ENCODE measurements at places on chromosomes 4 and X.
A peak's percentile ranks its signal among the peaks of the same experiment; 100 is the strongest.

- no peak for DNase-seq
Observed at GRCh38 chrX:153744210-153745066, 19.6 kb upstream of the PLXNB3 start.

DNA sequence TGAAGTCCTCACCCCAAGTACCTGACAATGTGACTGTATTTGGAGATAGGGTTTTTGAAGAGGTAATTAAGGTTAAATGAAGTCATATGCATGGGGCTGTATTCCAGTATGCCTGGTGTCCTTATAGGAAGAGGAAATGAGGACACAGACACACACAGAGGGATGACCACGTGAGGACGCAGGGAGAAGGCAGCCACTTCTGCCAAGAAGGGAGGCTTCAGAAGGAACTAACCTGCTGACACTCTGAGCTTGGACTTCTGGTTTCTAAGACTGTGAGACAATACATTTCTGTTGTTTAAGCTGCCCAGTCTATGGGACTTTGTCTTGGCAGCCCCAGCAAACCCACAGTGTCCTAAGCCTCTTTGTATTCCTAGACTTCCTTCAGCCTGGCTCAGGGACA, 3.0 kb upstream of the SLC2A9 start:
- DNase-seq = no peak

GRCh38 chr4:172546782-172547181, 621.8 kb upstream of the GALNT7 start:
- no peak for DNase-seq

DNA sequence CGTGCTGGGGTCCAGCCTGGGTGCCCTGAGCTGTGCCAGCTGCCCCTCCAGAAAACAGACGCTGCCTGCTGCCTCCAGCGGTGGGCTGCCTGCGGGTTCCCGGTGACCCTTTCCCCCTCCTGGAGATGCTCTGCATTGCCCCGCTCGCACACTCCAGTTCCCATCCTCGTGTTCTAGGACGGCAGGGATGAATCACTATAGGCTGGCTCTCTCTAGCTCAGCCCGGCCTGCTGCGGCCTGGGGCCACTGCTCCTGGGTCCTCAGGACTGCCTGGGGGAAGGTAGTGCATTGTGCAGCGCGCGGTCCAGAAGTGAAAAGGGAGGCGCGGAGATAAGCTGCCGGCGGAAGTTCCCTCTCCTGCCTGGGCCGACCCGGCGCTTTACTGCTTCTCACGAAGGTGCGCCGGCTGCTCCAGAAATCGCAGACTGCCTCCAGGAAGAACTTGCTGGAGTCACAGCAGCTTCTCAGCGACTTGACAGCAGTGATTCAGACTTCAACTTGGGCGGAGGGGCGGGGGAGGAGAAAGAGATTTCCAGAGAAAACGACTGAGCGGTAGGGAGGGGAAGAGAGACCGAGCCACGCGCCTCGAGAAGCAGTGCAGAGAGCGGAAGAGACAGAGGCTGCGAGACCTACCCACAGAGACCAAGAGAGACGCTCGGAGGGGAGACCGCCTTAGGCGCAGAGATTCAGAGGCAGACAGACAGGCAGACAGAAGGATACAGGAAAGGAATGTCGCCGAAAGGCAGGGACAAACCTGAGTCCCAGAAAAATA, 6.7 kb upstream of the MSX1 start:
- no peak for DNase-seq

- DNase-seq = no peak
Observed at GRCh38 chrX:53704294-53704693, 17.8 kb upstream of the HUWE1 start.

DNA sequence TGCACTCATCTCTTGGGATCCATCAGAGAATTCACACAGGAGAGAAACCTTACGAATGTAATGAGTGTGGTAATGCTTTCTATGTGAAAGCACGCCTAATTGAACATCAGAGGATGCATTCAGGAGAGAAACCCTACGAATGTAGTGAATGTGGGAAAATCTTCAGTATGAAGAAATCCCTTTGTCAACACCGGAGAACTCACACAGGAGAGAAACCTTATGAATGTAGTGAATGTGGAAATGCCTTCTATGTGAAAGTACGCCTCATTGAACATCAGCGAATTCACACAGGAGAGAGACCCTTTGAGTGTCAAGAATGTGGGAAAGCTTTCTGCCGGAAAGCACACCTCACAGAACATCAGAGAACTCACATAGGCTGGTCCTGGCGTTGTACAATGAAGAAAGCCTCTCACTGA, 42.8 kb downstream of the ZNF157 start:
- DNase-seq = no peak

- DNase-seq = peak; percentile 38
Observed at GRCh38 chr4:72846280-72847111, 223.0 kb downstream of the COX18 start.

- no peak for DNase-seq
Observed at GRCh38 chr4:140637836-140638235, 69.1 kb upstream of the UCP1 start.

DNA sequence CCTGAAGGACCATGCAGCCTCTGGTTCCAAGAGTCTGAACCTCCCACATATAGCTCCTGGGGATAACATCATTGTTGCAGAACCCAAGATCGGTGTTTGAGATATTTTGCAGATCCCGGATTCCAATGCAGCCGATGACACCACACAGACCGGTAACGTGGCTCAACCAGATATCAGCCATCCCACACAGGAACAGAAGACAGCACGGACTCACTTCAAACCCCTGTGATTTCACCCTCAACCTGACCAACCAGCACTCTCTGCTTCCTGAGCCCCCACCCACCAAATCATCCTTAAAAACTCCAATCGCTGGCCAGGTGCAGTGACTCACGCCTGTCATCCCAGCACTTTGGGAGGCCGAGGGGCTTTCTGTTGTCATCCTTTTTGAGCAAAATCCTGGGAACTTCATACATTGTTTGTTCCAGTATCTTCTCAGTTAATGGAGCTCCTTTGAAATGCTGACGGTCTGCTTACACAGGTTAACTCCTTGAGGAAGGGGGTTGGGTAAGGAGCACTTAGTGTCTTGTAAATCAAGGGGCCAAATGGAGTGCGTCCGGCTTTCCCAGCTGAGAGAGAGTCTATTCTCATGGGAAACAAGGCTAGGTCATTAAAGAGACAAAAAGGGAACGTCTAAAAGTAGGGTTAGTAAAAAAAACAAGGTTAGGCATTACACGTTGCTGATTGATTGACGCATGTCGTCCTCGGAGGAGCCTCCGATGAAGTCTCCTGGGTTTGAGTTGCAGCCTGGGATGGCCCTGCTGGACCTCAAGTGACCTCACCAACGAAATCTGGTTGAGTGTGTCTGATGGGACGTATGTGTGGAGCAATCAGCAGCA, 230.4 kb downstream of the CRLF2 start:
- DNase-seq = no peak

DNA sequence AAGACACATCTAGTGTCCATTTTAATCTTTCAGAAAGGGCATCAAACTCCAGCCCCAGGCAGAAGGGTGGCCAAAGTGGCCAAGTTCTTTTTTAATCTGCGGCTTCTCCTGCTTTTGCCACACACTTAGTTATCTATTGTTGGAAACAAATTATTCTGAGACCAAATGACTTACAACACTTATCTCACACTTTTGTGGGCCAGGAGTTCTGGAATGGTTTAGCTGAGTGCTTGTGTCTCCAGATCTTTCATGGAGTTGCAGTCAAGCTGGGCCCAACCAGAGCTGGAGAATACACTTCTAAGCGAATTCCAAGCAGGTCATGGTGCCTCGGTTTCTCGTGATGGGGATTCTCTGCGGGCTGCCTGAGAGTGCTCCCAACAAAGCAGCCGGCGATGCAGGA, 4.0 kb downstream of the TXK start:
- no peak for DNase-seq

GRCh38 chrX:48864210-48864609, 28.8 kb upstream of the PCSK1N start:
- DNase-seq = no peak

GRCh38 chr4:171979461-171979860, 166.3 kb downstream of the GALNTL6 start:
- DNase-seq = no peak

DNA sequence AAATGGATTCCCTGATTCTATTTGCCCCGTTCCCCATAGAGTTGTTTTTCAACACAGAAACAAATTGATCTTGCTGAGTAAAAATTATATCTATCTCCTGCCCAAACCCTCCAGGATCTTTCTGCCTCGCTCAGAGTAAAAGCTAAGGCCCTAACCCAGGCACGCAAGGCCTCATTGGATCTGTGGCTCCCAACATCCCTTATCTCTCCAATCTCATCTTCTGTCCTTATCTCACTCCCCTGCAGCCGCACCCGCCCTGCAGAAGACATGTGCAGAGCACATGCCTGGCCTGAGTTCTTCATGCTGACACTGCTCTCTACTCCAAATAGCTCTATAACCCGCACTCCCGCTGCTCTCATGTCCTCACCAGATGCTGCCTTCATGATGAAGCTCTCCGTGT, 543.8 kb upstream of the ZFP42 start:
- no peak for DNase-seq

DNA sequence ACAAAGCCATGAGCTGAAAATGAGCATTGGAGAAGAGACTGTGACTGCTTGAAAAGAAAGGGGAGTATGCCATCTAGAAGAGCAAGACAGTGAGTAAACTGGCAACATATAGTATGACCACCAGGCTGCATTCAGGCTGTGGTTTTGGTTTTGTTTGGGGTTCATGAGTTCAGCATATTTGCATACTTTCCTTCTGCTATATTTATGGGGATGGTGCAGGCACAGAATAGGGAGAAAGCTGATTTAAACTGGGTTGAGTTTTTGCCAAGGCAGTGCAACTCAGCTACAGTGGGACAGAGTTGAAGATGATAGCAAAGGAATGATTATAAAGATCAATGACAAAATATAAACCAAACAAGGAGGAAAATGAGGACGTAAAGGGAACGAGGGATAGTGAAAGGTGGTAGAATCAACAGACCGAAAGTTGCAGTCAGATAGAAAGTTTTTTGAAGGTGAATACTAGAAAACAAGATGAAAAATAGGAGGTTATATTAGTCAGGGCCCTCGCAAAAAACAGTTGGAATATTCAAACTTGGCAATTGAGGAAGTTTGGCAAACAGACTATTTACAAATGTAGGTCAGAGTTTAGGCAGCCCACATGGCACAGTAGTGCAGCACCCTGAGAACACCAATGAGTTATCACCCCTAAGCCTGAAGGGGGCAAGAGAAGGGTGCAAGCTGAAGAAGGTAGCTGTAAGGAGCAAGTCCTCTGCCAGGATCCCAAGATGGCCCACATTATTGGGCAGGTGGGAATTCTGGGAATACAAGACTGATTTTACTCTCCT, 114.8 kb upstream of the MAP9 start:
- DNase-seq = no peak

DNA sequence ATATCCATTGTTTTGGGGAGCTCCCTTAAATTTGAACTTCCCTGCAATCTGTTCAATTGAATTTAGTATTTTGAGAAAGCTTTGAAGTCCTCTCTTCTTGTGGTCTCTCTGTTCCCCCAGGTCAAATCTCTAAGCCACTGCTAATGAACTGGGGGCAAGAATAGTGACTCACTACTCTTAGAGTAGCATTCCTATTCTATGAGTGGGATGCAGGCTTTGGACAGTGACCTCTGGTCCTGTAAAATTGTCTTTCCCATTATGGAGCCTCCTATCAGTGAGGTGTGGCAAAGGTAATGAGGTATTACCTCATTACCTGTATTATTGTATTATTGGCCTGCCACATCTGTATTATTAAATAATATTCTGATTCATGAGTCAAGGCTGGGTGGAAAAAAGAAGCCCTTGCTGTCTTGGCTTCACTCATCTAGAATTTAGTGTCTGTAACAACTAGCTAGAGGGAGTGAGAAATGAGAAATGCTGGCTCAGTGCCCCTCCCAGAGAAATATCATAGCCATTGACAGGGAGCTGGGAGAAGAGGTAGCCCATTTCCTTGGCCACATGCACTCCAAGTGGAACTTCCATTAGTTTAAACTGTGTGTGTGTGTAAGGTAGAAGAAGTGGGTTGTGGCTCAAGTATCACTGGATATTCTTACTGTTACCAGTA, 393.9 kb upstream of the CTSO start:
- peak; percentile 28 for DNase-seq

- no peak for DNase-seq
Observed at GRCh38 chr4:109967798-109968520, 55.3 kb downstream of the EGF start.

- no peak for DNase-seq
Observed at GRCh38 chr4:87116231-87116630, 104.2 kb downstream of the KLHL8 start.

- no peak for DNase-seq
Observed at GRCh38 chr4:168570466-168570865, 73.6 kb downstream of the PALLD start.

- DNase-seq = no peak
Observed at GRCh38 chr4:149645790-149646189, 169.9 kb downstream of the IQCM start.

- DNase-seq = no peak
Observed at GRCh38 chrX:48569958-48570357, 4.3 kb upstream of the RBM3 start.

DNA sequence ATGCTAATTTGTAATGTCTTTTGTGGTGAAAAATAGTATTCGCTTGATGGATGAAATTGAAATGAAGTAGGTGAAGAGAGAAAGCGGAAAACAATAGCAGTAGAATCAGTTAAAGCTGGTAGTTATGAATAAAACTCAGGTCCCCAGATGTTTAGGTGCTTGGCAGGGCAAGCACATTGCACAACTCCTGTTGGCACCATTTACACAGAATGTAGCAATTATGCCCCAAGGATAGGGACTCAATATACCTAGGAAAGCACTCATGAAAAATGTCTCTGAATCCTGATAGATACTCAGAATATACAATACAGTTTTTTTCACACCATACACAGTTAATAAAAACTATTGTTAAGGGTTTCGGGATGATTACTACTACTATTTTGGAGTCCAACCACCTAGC, 26.5 kb upstream of the GRIA3 start:
- no peak for DNase-seq

DNA sequence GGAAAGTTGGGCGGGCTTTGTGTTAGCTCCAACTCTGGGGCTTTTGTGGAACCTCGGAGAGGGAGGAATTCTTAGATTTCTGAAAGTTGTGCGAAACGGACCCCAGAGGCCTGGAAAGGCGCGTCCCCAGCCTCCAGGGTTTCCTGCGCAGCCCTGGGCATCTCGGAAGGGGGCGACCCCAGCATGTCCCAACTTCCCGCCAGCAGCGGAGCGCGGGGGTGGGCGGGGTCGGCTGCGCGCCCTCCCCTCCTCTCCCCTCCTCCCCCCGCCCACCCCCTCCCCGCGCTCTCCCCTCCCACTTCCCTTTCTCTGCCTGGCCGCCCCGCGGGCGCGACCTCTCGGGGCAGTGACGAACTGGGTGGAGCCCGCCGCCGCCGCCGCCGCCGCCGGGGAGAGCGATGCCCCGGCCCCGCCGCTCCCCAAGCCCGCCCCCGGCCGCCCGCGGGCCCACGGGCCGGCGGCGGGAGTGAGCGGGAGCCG, 16.8 kb downstream of the PTTG2 start:
- DNase-seq = no peak
